NCI-H146 (cell line): ENCODE measurements at places on chromosomes 13 and 19.

DNA sequence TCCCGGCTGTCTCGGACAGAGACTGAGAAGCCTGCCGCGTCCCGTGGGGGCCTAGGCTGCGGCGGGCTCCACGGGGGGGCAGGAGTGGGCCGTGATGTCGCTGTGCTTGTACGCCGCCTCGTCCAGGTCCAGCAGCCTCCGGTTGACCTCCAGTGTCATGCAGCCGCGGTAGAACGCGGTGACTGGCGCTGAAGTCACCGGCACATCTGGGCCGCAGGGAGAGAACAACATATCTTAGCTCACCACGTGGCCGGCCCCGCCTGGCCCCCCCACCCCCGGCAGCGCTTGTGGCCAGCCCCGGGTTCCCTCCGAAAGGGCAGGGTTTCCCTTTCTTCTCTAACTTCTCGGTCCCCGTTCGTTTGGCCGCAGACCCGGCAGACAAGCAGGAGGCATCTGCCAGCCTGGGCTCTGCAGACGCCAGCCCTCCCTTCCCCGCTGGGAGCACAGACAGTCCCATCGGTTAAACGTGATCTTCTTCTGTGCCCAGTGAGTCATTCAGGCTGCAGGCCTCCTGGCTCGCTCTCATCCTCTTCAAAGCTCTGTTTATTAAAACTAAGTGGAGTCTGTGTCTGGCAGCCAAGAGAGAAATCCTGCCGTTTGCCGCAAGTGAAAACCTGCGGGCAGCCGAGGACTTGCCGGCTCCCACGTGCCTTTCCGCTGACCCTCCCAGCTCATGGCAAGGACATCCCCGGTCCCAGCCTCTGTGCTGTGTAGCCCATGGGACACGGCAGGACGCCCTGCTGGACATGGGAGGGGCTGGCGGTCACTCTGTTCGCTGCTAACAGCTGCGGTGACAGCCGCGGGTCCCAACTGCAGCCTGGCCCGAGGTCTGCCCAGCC lies 42.8 kb downstream of the GAS6 start:
- DNase-seq = no peak

GRCh38 chr19:34217952-34218817 lies 36.2 kb upstream of the GARRE1 start:
- peak; percentile 8 for DNase-seq

DNA sequence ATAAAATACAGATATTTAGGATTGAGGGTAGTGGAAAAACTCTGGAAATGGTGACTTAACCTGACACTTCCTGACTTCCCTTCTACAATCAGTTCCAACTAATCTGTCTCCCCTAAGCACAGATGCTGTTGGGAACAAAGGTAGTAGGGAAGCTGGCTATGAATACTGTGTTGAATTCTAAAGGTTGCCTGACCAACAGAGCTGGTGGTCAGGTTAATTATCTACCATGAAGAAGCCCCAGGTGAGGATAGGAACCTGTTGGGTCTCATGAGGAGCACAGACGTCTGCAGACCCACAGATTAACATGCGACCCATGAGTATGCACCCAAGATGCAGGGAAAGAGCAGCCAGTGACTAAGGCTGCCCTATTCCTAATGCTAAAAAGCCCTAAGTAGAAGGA lies 172.3 kb downstream of the DIAPH3 start:
- no peak for DNase-seq

GRCh38 chr19:41223431-41224234 lies 4.6 kb downstream of the AXL start:
- no peak for DNase-seq

GRCh38 chr19:14442891-14443631 lies 10.0 kb downstream of the PKN1 start:
- no peak for DNase-seq

DNA sequence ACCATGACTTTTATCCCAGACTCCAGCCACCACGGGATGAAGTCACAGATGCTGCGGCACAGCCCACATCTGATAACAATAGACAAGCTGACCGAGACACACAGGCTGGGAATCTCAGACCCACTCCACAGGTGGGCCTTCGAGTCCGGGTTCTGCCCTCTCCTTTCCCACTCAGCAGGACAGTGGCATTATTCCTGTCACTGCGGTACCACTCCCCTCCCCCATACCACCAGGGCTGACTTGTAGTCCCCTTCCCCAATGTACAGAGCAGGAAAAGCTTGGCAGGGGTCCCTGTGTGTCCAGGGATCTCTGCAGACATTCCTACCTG lies 179 bp upstream of the AMER2 start:
- no peak for DNase-seq

- no peak for DNase-seq
These were observed 207.0 kb upstream of the ZNF507 start for GRCh38 chr19:32138416-32138815.

DNA sequence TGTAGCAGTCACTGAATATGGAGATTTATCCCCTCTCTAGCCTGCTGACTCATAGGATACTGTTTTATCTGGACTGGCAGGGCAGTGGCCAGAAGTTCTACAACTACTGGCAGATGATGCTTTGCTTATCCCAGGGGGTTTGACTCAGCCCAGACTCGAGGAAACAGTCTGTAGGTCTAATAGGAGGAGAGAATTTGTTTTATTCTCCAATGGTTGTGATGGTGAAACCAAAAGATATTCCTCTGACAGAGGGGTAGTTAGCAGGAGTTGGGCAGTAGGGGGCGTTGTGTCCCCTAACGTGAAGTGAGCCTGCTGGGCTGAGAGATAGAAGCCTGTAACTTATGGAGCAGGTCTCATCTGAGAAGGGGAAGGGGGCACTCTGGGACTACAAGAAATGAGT lies 74.9 kb downstream of the WTIP start:
- peak; percentile 5 for DNase-seq

GRCh38 chr13:31020996-31021395 lies 88.5 kb downstream of the TEX26 start:
- DNase-seq = no peak

DNA sequence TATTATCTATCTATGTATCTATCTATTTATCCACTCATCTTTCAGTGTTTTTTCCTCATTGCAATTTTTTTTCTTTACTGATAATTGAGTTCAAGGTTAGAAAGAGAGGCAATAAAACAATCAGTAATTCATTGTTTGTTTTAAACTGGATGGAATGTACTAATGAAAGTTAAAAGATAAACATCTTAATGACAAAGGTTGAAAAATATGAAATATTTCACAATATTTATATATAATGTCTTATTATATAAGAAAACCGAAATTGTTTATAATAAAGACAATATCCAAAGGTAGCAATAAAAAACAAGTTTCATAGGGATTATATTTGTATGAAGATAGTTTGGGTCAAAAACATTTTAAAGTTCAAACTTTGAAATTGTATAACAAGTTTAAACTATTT lies 1015.5 kb upstream of the MIR17HG start:
- DNase-seq = no peak

- no peak for DNase-seq
These were observed 299.3 kb upstream of the ARGLU1 start for GRCh38 chr13:106867249-106867648.

- no peak for DNase-seq
These were observed 208.0 kb downstream of the DLEU7 start for GRCh38 chr13:50635504-50635903.

- DNase-seq = no peak
These were observed 1731.0 kb downstream of the SLITRK5 start for GRCh38 chr13:89402211-89402610.

DNA sequence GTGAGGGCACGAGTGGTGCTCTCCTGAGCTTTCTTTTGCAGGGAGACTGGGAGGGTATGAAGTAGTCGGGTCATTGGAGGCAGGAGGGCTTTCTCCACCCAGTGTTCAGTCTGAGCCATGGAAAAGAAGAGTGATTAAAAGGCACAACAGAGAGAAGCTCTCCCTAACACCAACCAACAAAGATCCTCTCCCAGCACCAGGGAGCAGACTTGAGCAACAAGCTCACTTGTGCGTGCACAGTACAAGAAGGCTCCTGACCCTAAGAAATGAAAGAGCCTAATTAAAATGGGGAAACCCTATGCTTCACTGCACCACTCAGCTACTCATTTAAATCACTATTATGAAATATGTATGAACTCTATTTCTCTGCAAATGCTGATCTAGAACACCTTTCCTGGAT lies 276.3 kb upstream of the SOX21 start:
- DNase-seq = peak; percentile 15

GRCh38 chr13:84460989-84461388 lies 578.7 kb upstream of the SLITRK1 start:
- no peak for DNase-seq

DNA sequence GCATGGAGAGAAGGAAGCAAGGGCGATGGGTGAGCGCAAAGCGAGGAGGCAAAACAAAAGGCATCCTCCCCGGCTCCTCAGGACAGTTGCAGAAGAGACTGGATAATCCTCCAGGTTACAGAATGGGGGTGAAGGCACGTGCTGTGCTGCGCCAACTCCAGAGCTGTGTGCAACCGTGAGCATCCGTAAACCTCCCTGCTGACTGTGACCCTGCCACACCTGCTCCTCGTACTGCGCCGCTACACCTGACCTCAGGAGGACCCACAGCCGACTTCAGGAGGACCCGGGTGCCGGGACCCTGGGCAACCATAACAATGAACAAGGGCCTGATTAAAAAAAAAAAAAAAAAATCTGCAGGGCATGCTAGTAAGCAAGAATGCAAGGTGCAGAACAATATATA lies 68.7 kb downstream of the SLC7A1 start:
- no peak for DNase-seq

GRCh38 chr19:58385313-58385890 lies 1.7 kb upstream of the RPS5 start:
- DNase-seq = no peak

DNA sequence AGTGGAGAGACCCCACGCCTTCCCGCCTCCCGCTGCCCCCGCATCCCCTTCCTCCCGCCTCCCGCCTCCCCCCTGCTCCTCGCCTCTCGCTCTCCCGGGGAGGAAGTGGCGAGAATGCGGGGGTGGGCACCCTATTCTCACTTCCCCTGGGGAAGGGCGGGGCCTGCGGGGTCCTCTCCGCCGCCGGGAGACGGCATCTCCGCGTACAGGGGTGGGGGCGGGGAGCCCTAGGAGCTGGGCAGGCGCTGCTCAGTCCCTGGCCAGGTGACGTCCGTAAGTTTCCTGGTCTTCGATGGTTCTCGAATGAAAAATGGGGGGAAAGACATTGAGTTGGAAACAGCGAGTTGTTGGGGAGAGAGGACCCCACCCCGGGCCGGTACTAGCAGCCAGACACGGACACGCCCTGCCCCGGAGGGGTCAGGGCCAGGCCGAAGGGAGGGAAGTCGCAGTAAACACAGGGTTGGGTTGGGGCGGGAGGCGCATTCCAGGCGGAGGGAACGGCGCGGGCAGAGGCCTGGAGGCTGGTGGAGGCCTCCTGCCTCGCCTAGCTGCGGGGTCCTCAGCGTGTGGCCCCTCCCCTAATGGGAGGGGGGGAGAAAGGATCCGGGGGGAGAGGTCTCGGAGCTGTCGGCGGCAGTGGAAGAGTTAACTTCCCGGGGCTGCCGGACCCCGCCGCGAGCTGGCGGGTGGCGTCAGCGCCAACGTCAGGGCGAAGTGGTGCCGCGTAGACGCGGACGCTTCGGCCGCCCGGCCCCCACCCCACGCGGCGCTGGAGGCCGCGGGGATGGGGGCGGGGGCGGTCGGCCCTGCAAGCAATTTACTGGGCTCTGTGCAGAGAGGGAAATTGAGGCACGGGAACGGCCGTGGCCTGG lies 10.4 kb upstream of the JUND start:
- peak; percentile 71 for DNase-seq

DNA sequence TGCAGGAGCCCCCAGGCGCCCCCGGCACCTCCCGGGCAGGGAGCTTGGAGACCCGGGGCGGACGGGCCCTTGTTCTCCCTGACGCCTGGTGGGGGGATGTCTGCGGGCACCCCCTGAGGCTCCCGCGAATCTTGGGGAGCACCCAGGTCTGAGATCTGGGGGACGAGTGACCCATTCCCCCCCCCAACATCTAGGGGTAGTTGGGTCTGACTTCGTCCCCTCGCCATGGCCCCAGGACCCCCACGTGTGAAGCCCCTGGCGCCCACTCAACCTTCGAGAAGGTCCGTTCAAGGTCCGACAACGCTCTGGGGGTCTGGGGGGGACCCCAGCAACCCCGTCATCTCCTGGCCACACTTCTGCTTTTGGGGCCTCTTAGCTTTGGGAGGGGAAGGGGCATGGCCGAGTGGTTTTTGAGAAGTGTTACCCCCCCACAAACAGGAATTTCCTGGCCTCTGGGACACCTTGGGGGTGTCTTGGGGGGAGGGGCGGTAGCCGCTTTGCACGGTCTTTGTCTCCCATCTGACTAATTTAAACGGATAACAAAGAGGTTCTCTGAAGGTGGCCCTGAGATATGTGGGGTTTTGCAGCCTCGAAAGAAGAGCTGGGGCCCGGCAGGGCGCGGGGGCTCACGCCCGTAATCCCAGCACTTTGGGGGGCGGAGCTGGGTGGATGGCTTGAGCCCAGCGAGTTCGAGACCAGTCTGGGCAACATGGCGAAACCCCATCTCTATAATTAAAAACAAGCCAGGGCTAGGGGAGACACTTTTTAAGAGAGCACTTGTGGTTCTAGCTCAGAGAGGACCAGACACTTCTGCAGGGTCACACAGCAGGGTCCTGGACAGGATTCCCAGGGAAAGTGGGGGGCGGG lies 608 bp downstream of the CNN2 start:
- no peak for DNase-seq

- DNase-seq = peak; percentile 94
These were observed at the start of gene TMEM259 for GRCh38 chr19:1020868-1021425. Gene TMEM259, minus strand, starts transcription at chr19:1021123. Its CDS starts 127 bp downstream, at chr19:1020996.

- no peak for DNase-seq
These were observed 1.6 kb downstream of the MIDN start for GRCh38 chr19:1249990-1250436.

GRCh38 chr19:2221918-2222317 lies 14.2 kb downstream of the PLEKHJ1 start:
- DNase-seq = no peak

GRCh38 chr19:17322854-17323253 lies 11.8 kb downstream of the ANO8 start:
- DNase-seq = no peak

DNA sequence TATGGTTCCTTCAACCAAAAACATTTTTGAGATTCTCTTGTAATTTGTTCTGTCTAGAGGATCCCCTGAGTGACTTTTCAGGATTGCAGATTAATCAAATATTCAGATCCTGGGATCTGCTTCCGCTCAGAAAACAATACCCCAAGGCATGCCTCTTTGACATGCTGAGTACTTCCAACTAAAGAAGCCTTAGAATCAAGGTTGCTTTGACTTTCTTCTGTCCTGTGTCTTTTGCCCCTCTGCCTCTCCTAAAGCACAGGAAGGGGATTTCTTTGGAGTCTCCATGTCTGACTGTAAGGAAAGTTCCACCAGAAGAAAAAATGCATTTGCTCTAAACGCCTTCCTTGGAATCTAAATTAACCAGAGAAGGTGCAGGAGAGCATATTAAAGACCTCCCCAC lies 431.5 kb downstream of the FGF14 start:
- no peak for DNase-seq

- DNase-seq = no peak
These were observed 8.5 kb downstream of the MAU2 start for GRCh38 chr19:19329126-19329525.

DNA sequence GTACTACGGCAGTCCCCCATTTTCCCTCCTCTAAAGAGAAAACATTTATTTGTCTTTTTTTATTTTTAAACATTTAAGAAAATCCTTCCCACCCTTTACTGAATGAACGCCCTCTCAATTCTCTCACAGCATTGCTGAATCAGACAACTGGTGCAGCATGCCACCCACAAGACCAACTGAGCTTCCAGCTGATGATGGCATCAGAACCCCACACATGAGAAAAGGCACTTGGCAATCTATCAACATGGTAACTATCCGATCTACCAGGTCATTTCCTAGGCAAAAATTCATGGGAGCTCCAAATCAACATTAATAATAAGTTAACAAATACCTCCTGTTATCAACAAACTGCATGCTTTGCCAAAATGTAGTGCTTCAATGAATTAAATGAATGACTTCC lies 43.1 kb downstream of the LHFPL6 start:
- no peak for DNase-seq
